ENCODE measurements at places on chromosomes 1 and 21.

GRCh38 chr1:90513956-90514355, 203.1 kb downstream of the BARHL2 start:
- DNase-seq, result no peak

- DNase-seq, result no peak
Measured at GRCh38 chr1:200831091-200831490, 41.7 kb upstream of the GPR25 start.

GRCh38 chr1:219810451-219810850, 117.9 kb downstream of the SLC30A10 start:
- DNase-seq, result no peak

- no peak for DNase-seq
Measured at GRCh38 chr1:200660719-200661118, 9.0 kb downstream of the DDX59 start.

- no peak for DNase-seq
Measured at GRCh38 chr1:84107955-84108354, 36.1 kb upstream of the PRKACB start.

GRCh38 chr21:33947451-33948095, 32.0 kb upstream of the ATP5PO start:
- peak; percentile 96 for DNase-seq

DNA sequence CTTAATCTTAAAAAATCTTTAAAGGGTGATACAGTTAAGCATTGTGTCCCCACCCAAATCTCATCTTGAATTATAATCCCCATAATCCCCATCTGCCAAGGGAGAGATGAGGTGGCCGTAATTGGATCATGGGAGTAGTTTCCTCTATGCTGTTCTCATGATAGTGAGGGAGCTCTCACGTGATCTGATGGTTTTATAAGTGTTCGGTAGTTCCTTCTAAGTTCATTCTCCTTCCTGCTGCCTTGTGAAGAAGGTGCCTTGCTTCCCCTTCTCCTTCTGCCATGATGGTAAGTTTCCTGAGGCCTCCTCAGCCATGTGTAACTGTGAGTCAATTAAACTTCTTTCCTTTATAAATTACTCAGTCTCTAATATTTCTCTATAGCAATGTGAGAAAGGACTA, 10.7 kb downstream of the DHRS3 start:
- no peak for DNase-seq

- no peak for DNase-seq
Measured at GRCh38 chr1:201222125-201222524, 31.5 kb downstream of the IGFN1 start.

GRCh38 chr1:51392241-51392640, 61.9 kb upstream of the TTC39A start:
- no peak for DNase-seq

DNA sequence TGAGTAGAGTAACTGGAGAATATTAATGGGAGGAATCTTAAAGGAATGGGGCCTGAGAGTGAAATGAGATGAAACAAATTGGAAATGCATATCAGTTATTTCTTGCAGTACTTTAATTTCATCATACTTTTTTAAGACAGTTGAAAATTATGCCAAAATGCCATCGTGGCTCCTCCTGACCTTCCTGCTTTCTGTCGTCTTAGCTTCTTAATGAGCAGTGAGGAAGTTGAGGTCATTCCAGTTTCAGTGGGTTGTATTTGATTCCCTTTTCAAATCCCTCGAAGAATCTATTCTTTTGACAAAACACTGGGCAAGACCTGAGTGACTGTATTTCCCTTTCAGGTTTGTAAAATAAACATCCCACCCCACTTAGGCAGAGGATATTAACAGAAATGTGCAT, 134.9 kb upstream of the MAP1LC3C start:
- no peak for DNase-seq

- DNase-seq, result no peak
Measured at GRCh38 chr1:152220166-152221163, 3.5 kb downstream of the HRNR start.

DNA sequence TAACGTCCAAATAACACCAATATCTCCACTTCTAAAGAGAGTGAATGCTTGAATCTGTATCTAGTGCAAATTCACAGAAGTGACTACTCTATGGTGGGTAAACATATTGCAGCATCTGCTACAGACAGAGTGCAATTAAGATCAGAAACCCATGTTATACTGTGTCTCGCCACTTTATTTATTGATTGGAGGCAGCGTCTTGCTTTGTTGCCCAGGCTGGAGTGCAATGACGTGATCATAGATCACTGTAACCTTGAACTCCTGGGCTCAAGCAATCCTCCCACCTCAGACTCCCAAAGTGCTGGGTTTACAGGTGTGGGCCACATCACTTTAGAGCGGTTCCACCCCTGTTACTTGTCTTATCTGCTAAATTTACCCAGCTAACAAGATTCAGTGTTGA, 57.0 kb downstream of the HLCS start:
- no peak for DNase-seq

DNA sequence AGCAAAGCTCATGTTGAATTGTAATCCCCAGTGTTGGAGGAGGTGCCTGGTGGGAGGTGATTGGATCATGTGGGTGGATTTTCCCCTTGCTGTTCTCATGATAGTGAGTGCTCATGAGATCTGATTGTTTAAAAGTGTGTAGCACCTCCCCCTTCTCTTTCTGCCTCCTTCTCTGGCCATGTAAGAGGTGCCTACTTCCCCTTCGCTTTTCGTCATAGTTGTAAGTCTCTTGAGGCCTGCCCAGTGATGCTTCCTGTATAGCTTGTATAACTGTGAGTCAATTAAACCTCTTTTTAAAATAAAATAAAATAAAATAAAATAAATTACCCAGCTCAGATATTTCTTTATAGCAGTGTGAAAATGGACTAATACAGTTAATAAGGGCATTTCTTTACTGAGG, 1025.7 kb downstream of the PLA2G4A start:
- no peak for DNase-seq

DNA sequence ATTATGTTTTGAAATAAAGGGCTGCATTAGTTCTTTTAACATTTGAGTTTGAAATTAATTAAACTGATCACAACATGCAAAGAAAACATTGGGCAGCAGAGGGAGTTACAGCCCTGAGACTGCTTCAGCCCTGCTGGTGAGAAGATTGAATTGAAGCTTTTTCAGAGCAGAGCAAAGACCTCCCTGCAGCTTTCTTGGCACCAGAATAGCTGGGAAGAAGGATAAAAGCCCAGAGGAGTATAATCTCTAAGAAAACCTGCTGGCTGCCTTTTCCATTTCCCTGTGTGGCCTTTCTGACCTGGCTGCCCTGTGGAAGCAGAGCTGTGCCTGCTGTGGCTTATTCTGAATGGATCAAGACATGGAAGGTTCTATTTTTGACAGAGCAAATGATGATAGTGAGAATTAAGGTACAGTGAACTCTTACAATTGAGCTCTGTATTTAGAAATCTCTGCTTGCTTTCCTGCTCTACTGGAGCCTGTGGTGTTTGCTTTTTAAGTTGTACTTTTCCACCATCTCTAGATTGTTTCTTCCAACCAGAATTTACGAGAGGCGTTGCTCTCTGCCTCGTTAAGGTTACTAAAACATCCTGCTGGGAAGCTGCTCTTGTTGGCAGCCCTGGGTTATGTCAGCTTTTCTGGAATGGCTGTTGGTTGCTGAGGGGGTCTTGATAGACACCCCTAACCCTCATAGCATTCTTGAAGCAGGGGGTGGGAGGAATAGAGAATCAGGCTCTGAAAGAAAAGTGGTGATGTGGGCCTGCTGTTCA, 9.9 kb downstream of the SNRPE start:
- DNase-seq, result peak; percentile 35

- DNase-seq, result no peak
Measured at GRCh38 chr1:27144920-27145661, 9.8 kb downstream of the SLC9A1 start.

DNA sequence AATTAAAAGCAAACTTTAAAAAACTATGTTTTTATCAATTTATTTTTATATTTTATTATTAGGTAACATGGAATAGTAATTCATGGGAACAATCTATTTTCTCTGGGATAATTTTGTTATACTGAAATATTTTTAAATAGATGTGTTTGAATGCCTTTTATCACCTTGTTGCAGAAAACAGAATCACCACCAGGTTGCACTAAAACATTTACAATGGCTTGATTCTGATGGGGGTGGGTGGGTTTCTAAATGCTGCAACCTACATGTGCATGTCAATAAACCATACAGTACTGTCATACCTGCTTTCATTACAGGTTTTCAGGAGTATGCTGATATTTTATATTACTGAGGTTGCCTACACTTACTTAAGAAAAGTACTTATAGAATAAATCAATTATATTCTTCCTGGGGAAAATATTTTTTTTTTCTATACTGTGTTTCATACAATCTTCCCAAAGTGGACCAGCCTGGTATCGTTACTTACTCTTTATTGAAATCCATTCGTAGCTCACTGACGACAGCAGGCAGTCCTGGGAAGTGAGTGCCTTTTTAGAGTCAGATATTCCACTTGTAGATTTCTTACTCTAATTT, 132.8 kb downstream of the PTPRC start:
- DNase-seq, result no peak

- no peak for DNase-seq
Measured at GRCh38 chr1:181190364-181191035, 102.0 kb downstream of the IER5 start.

DNA sequence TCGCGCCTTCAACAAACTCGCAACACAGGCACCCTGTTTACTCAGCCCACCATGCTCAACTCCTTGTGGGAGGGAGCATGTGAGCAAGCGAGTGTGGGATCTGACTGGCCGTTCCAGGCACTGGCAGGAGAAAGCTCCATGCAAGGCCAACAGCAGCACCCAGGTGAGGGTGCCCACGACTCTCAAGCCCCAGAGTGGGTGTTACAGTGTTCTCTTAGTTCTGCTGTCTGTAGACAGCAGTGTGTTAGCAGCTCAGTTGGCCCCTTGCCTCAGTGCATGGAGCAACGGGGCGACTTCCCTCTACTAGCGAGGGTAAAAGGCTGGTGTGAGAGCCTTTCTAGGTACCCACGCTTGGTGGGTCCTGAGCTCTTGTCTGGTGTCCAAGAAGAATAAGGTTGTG, 114.6 kb downstream of the PIGK start:
- DNase-seq, result no peak

DNA sequence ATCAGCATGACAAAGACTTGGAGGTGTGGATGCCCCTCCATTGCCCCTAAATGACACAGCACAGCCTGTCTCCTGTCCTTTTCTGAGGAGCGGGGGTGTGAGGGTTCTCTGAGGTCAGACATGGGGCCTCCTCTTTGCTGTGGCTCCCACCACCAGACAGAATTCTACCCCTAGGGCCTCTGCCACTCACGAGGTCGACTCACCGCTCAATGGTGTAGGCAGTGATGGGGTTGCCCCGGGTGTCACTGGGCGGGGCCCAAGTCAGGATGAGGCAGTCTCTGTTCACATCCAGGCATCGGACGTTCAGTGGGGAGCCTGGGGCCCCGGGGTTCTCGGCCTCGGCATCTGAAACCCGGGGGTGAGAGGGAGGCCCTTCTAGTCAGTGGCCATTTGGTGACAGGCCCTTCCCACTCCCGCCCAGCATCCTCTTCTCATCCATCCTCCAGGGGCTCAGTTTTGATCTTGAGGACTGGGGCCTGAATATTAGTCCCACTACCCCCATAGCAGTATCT, 19.9 kb downstream of the MYOM3 start:
- DNase-seq, result no peak

- DNase-seq, result no peak
Measured at GRCh38 chr1:87986130-87986866, 657.6 kb downstream of the LMO4 start.

- DNase-seq, result no peak
Measured at GRCh38 chr1:244653439-244654107, 647 bp downstream of the DESI2 start.

DNA sequence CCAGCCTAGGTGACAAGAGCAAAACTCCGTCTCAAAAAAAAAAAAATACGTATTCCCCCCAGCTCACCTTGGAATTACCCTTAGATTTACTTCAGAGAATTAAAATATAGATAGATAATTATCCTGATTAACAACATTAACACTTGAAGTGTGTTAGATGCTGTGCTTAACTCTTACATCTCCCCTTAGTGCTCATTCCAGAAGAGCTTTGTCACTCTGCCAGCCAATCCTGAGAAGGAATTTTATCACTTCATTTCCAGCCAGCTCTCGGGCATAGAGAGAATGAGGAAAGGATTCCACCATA, 1.6 kb upstream of the SHC1 start:
- no peak for DNase-seq

- no peak for DNase-seq
Measured at GRCh38 chr1:185733818-185734735, at the start of gene HMCN1. HMCN1 (plus strand) TSS chr1:185734391; CDS start chr1:185734780, 389 bp downstream.

GRCh38 chr1:17436380-17437174, 2.9 kb downstream of the RCC2 start:
- no peak for DNase-seq

GRCh38 chr1:209748620-209749019, 7.2 kb upstream of the TRAF3IP3 start:
- no peak for DNase-seq

DNA sequence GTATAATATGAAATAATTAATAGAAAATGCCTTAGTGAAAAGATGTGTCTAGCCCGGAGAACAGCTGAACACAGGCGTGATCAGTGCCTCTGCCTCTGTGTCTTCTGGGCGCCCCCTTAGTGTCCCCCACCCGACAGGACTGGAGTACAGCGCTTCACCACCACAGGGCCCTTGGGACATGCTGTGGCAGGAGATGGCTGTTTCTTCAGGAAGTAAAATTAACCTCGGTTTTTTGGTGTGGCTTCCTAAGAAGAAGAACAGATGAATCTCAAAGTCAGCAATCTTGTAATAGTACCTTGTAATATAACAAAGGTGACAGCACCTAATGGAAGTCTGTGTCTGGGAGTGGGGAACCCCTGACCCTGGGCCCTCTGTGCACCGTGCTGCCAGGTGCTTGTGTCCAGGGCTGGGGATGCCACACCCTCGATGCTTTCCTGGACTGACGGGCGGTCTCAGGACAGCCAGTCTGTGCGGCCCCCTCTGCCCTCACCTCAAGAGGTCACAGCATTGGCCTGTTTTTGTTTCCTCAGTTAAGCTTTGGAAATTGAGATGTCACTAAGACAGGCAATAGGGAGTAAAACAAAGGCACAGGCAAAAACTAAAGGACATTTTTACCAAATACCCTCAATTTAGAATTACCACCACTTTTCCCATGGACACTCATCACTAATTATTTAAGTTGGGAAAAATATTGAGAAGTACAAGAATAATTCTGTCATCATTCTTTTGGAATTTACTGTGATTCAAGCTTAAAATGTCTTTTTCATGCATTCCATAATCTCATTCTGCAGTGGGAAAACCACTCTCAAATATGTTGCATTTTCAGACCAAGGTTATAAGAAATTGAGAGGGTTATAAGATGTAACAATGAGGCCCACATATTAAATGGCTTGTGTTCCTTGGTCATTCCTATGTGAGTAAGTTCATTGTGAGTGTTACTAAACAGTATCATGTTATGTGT, 79.3 kb downstream of the ADARB1 start:
- DNase-seq, result no peak

- DNase-seq, result no peak
Measured at GRCh38 chr1:165884690-165885304, 57.4 kb downstream of the UCK2 start.

DNA sequence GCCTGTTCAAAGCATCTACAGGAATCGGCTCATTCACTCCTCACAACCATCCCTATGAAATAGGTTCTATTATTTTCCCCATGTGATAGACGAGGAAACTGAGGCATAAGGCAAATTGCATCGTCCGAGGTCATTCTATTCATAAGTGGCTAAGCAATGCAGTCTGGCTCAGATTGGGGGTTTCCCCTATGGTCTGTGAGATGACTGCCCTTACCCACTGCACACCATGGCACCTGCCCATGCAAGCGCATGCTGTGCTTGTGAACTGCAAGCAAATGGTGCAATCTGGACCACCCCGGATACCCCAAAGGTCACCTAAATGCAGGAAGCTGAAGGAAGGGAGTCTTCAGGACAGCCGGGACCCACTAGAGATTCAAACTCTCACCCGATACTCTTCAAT, 123.4 kb upstream of the SOD1 start:
- DNase-seq, result no peak

- peak; percentile 55 for DNase-seq
Measured at GRCh38 chr1:27044613-27045151, 32.0 kb upstream of the TENT5B start.
